Smooth muscle cell of the coronary artery (primary cell): ENCODE measurements at places on chromosomes 11 and 22. TPM values are rescaled to one million over a fixed set of nuclear protein-coding genes. Genes with fewer than 3 reads are reported as not detected.

Gene OR52R1
- total RNA-seq, result not detected in 2 replicates

Gene TMEM132A
- 7.5 and 44.6 TPM in 2 replicates for total RNA-seq

Gene E2F8
- total RNA-seq, result 0.08 TPM in 1 of 2 replicates, not detected in the other

Gene ISX
- total RNA-seq, result not detected in 2 replicates

Gene XKR3
- not detected in 2 replicates for total RNA-seq

Gene GNAZ
- 0.30 and 1.3 TPM in 2 replicates for total RNA-seq

Gene MRGPRD
- not detected in 2 replicates for total RNA-seq

Gene PGA5
- total RNA-seq, result 1.1 TPM in 1 of 2 replicates, not detected in the other

Gene OR8B2
- not detected in 2 replicates for total RNA-seq

Gene WT1
- total RNA-seq, result 0.15 and 2.8 TPM in 2 replicates

Gene BTG4
- not detected in 2 replicates for total RNA-seq

Gene GPHA2
- not detected in 2 replicates for total RNA-seq

Gene MRGPRX3
- not detected in 2 replicates for total RNA-seq

Gene ZP1
- 0.12 TPM in 1 of 2 replicates, not detected in the other for total RNA-seq

Gene OR8B8
- total RNA-seq, result not detected in 2 replicates

Gene RHOD
- total RNA-seq, result 11.8 and 19.6 TPM in 2 replicates

Gene ENTHD1
- not detected in 2 replicates for total RNA-seq

Gene SMIM35
- total RNA-seq, result not detected in 2 replicates

Gene MS4A15
- not detected in 2 replicates for total RNA-seq

Gene KRTAP5-1
- not detected in 2 replicates for total RNA-seq

Gene OVCH2
- not detected in 2 replicates for total RNA-seq

Gene TMEM9B
- total RNA-seq, result 34.7 and 48.4 TPM in 2 replicates

Gene UVRAG
- total RNA-seq, result 12.4 and 19.8 TPM in 2 replicates

Gene CLDN5
- total RNA-seq, result 0.30 and 5.4 TPM in 2 replicates

Gene ZNRD2
- total RNA-seq, result 34.3 and 43.3 TPM in 2 replicates

Gene SIRT3
- total RNA-seq, result 7.4 and 8.7 TPM in 2 replicates

Gene UCP3
- 0.08 and 0.12 TPM in 2 replicates for total RNA-seq

Gene CCDC89
- total RNA-seq, result 2.6 and 5.6 TPM in 2 replicates

Gene DESI1
- total RNA-seq, result 6.4 and 12.7 TPM in 2 replicates

Gene MMP20
- total RNA-seq, result not detected in 2 replicates

Gene CENPM
- total RNA-seq, result 0.70 and 9.2 TPM in 2 replicates

Gene NTM
- total RNA-seq, result 16.1 and 16.8 TPM in 2 replicates

Gene KRTAP5-8
- total RNA-seq, result not detected in 2 replicates

Gene TPBGL
- total RNA-seq, result not detected in 2 replicates

Gene MMP8
- total RNA-seq, result not detected in 2 replicates

Gene AIFM3
- total RNA-seq, result 0.23 and 0.70 TPM in 2 replicates

Gene CKAP5
- 46.9 and 60.4 TPM in 2 replicates for total RNA-seq

Gene OLFML1
- 0.15 and 53.7 TPM in 2 replicates for total RNA-seq

Gene RFPL3
- not detected in 2 replicates for total RNA-seq

Gene HMOX1
- total RNA-seq, result 24.1 and 94.4 TPM in 2 replicates

Gene ZBED4
- total RNA-seq, result 4.7 and 10.1 TPM in 2 replicates

Gene SERHL2
- 2.6 and 4.4 TPM in 2 replicates for total RNA-seq

Gene BRSK2
- 0.23 and 0.47 TPM in 2 replicates for total RNA-seq

Gene PNPLA5
- not detected in 2 replicates for total RNA-seq

Gene OR10D3
- not detected in 2 replicates for total RNA-seq

Gene PDGFB
- total RNA-seq, result 0.70 and 13.7 TPM in 2 replicates

Gene FOSL1
- 0.94 and 5.3 TPM in 2 replicates for total RNA-seq

Gene KRTAP5-10
- total RNA-seq, result not detected in 2 replicates

Gene FOLR2
- total RNA-seq, result not detected in 2 replicates

Gene OR10A2
- total RNA-seq, result not detected in 2 replicates

Gene LSP1
- total RNA-seq, result 0.53 and 25.2 TPM in 2 replicates

Gene MEI1
- total RNA-seq, result 0.12 and 1.1 TPM in 2 replicates

Gene SEZ6L
- total RNA-seq, result not detected in 2 replicates

Gene APOL3
- 5.3 and 32.9 TPM in 2 replicates for total RNA-seq

Gene CD3E
- not detected in 2 replicates for total RNA-seq

Gene MGAT3
- total RNA-seq, result 0.12 and 0.23 TPM in 2 replicates

Gene UPK3A
- total RNA-seq, result not detected in 2 replicates

Gene ART1
- total RNA-seq, result not detected in 2 replicates

Gene TSKU
- 6.2 and 9.9 TPM in 2 replicates for total RNA-seq
